Hematopoietic multipotent progenitor cell treated with erythropoietin and hydrocortisone succinate and interleukin-3 and kit ligand, for 8 days (in vitro differentiated cells): ENCODE measurements at places on chromosomes 5 and 9.
A peak's percentile ranks its signal among the peaks of the same experiment; 100 is the strongest.

DNA sequence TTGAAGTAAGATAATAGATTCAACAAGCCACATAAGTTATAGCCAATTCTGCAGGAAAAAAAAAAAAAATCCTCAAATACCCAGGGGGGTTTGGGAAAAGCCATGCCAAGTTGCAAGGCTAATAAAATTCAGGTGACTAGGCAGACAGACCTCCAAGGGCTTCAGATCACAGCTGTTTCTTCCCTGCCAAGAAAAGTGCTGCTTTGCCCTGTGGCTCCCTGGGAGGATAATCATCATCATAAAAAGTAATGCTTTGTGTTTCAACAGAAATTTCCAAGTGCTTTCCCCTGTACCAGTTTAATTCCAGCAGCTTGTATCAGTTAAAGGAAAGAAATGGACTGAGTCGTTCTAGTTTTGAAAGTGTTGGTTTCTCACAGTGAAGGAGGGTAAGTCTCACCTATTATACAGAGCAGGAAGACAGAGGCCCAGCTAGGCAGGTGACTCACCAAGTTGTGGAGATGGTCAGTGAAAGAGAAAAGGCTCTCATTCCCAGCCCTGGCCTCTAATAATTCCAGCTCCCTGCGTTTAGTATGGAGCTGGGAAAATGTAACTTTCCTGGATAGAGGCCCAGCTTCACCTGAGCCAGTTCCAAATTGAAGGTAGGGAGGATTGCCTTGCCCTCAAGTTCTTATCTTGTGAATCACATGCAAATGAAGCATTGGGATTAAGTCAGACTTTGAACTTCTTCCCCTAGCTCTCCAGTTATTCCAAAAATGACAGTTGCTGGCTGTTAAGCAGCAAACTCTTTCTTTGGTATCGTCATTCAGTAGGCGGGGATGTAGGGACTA lies 263.4 kb downstream of the GRIA1 start:
- DNase-seq, result no peak

DNA sequence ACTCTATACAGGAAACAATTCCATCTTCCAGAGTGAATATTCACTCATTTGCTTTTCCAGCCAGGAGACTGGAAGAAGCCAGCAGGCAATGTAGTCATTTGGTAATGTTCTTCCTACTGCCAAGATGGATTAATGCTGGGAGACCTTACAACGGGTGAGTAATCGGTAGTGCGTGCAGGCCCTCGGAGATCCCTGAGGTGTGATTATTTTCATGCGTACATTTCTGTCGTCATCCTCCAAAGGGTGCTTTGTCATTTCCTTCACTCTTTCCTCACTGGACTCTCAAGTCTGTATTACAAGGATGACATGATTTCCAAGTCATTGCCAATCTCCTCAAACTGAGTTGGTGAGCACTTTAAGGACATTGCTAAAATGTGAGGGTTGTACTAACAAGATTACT lies 263.5 kb downstream of the CWC27 start:
- DNase-seq, result no peak

GRCh38 chr5:14180437-14180836 lies 37.3 kb downstream of the TRIO start:
- DNase-seq, result no peak

DNA sequence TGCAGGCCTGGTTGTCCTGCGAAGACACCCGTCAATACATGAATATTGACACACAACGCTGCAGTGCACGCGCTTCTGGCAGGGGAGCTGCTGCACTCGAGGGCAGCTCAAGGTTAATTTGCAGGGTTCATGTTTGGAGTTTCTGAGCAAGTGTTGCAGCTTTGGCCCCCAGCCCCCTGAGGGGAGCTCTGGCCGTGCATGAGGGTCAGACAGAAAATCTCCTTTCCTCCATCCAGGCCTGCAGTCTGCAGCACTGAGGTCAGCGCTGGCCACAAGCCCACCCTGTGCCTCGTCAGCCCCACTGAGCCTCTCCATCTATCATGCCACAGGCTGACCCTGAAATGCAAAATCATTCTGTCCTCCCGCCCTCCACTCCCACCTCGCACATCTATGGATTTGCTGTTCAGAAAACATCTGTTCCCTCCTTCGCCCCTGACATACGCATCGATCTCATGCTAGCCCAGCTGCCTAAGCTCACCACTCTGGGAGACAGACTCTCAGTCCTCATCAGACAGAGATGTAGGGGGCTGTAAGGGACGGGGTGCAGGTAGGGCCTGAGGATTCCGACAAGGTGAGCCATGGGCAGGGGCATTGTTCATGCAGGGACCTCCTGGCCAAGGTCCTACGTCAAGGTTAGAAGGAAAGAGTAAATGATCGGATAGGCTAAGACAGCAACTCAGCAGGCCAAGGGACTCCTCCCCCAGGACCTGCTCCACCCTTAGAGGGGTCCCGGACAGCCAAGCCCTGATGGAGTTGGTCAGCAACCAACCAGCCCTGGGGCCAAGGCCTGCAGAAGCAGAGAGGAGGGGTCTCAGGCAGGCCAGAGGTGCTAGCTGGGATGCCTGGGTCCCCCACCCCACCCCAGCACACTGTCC lies 125.1 kb downstream of the KCNIP1 start:
- no peak for DNase-seq

- DNase-seq, result no peak
Measured at GRCh38 chr9:33311953-33312352, 21.6 kb downstream of the NFX1 start.

DNA sequence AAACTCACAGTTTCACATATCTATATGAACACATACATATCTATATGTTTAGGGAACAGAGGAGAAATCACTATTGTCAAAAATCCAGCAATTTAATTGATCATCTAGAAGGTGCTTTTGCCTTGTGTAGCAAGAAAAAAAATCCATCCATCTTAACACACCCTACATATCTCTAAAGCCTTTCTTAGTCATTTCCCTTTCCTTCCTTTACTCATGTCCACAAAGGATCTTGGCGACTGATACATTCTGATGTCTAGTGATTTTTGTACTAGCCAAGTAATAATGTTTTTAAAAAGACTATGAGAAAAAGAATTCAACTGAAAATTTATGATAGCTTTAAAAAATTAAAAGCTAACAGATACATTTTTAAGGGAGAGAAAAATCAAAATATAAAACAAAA lies 22.5 kb downstream of the ZDHHC21 start:
- DNase-seq, result no peak

- no peak for DNase-seq
Measured at GRCh38 chr5:172815631-172816030, 18.4 kb upstream of the ERGIC1 start.

DNA sequence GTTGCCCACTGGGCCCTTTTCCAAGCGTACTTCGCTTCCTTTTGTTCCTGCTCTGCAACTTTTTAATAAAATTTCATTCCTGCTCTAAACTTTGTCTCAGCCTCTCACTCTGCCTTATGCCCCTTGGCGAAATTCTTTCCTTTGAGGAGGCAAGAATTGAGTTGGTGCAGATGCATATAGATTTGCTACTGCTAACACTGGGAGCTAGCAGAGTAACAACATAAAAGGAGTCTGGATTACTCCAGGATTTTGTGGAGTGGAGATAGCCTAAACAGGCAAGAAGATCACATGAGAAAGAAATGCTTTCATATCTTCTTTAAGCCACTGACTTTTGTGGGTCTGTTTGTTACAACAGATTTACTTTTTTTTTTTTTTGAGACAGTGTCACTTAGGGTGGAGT lies 12.9 kb upstream of the RFESD start:
- no peak for DNase-seq

DNA sequence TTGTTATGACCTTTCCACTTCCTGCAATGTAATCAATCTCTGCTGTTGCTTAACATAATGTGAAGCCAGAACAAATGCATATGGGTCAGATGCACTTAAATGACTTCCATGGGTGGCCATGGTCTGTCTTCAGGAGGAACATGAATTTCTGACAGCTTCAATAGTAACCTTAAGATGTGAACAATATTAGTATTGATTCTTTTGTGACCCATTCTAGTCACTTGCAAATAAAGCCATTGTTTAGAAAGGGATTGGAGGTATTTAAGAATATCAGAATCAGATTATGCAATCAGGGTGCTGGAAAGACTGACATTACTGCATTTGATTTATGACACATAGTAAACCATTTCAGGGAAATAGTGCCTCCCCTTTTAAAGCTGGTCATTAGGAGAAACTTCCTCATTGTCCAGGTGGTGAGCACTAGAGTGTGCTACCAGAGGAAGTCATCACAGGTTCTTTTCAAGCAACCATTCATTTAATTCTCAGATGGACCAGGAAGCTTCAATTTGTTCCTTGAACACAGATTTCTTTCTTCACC lies 32.1 kb downstream of the GRIN3A start:
- no peak for DNase-seq

DNA sequence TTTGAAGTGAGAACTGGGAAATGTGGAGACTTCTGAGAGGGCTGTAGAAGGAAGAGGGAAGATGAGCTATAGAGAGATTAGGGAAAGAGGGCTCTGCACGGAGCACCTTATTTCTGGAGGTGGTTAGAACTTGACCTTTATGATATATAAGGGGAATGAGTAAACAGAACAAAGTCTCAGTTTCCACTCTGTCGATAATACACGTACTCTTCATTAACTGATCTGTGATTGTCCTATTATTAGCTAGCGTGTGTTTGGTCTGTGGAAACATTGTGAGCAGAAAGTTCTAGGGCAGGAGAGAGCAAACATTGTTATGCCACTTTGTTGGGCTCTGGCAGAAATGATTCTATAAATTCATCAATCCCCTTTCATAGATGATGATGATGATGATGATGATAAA lies 118.5 kb downstream of the UGCG start:
- DNase-seq, result no peak

DNA sequence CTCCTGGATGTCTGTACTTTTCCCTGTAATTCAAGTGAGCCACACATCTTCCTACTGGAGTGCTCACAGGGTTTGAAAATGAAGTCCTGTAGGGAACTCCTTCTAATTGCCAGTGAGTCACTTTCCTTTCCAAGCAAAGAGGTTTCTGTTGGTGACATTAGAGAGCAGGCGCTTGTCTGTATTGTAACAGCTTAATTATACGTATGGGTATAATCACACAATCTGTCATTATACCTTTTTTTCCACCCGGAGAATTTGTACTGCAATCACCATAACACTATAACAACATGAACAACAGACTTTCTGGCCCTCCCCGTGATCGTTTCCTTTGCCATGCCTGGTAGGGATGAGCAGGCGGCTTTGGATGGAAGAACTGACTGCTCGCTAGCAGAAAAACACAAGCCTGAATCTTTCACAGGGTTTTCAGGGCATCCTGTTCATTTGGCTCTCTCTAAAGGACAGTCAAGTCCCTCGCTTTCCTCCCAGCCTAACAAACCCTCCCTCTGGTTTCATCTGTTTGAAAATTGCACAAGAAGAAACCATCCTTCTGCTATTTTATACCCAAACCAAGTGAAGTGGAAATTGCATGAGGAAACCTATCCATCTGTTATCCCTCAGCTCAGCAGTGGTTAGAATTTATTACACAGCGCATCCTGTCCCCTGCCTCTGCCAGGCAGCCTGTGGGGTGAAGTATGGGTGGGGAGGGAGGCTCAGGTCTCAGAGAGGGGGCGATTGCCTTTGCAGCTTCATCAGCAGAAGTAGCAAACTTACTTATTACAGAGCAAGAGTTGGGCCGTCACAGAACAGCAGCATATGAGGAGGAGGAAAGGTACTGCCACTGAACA lies 307.0 kb upstream of the TLE4 start:
- DNase-seq, result no peak

GRCh38 chr9:121213136-121213806 lies 11.6 kb upstream of the RAB14 start:
- peak; percentile 92 for DNase-seq

DNA sequence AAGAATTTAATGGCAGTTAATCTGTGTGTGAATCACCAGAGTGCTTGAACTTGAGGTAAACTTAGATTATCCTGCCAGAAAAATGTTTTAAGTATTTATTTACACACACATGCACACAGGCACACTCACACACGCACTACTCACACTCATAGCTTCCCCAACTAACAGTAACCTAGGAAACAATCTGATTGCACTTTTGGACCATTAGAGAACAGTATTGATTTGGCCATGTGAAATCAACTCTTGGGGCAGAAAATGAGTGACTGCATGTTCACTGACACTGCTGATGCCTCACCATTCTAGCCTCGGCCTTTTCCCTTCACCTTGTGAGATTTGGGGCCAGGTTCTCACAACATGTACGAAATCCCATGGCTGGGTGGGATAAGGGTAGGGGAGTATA lies 64.1 kb downstream of the SLC1A3 start:
- DNase-seq, result no peak

DNA sequence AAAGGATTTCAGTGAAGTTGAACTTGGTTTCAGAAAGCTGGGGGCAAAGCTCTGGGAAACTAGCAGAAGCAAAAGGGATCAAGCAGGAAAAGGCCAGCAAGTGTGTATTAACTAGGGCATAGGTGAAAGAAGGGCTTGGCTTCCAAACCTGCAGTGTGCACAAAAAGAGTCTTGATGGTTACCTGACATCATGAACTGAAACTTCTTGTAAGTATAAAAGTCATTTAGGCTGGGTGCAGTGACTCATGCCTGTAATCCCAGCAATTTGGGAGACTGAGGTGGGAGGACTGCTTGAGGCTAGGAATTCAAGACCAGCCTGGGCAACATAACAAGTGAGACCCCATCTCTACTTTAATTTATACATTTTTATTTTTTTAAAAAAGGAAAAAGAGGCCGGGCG lies 216.4 kb downstream of the EPB41L4A start:
- DNase-seq, result no peak

DNA sequence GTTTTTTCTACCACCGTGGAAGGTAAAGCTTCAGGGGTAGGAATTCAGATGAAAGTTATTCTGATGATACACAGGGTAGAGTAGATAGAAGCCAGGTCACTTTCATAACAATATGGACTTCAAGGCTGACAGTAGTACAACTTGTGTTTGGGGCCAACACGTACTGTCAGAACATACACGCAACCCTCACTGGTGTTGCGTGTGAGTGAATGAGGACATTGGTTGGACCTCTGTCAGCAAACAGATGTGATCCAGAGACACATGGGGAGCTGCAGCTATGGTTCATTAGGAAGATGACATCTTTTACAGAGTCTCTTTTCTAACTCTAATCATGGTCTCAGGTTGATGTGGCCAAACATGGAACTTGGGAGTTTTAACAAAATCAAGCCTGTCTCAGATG lies 70.1 kb upstream of the MOCS2 start:
- no peak for DNase-seq

DNA sequence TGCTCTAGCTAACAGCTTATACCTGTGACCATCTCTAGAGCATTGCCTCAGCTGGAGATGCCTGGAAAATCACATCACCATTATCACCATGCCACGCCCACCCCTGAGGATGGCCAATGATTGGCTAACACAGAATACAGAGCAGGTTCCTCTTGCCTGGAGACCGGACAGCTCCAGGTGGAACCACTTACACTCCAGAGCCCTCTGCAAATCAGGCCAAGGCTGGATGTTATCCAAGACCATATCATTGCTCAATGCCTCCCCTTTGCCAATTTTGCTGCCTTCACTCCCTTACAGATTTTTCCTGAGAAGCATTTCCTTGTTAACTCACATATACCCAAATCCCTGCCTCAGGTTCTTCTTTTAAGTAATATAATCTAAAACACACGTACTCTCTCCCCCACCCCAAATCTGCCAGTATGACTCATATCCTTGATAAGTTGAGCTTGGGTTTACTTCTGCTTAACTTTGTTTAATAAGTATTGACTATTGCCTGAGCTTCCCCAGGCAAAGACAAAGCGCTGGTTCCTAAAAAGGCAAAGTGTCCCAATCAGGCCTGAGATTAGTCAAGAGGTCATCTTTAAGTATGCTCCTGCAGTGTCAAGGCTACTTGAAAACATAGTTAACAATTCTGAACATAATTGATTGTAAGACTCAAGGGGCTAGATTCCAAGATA lies 309.6 kb downstream of the EPB41L4A start:
- DNase-seq, result no peak

GRCh38 chr9:28563291-28563934 lies 990.1 kb upstream of the C9orf72 start:
- no peak for DNase-seq

GRCh38 chr9:30244877-30245276 lies 2139.6 kb upstream of the ACO1 start:
- DNase-seq, result no peak
